Uterine smooth muscle cell (primary cell): ENCODE measurements at places on chromosomes 1 and 21. TPM values are rescaled to one million over a fixed set of nuclear protein-coding genes. Genes with fewer than 3 reads are reported as not detected.

KIF26B gene
- 3.4 and 24.1 TPM in 2 replicates for total RNA-seq

C4BPA gene
- total RNA-seq = not detected in 2 replicates

ADAMTS1 gene
- total RNA-seq = 144 and 170 TPM in 2 replicates

KMO gene
- under 0.01 TPM in 1 of 2 replicates, not detected in the other for total RNA-seq

PLPPR4 gene
- 0.22 and 0.25 TPM in 2 replicates for total RNA-seq
